ENCODE measurements at places on chromosomes 11 and 22.

DNA sequence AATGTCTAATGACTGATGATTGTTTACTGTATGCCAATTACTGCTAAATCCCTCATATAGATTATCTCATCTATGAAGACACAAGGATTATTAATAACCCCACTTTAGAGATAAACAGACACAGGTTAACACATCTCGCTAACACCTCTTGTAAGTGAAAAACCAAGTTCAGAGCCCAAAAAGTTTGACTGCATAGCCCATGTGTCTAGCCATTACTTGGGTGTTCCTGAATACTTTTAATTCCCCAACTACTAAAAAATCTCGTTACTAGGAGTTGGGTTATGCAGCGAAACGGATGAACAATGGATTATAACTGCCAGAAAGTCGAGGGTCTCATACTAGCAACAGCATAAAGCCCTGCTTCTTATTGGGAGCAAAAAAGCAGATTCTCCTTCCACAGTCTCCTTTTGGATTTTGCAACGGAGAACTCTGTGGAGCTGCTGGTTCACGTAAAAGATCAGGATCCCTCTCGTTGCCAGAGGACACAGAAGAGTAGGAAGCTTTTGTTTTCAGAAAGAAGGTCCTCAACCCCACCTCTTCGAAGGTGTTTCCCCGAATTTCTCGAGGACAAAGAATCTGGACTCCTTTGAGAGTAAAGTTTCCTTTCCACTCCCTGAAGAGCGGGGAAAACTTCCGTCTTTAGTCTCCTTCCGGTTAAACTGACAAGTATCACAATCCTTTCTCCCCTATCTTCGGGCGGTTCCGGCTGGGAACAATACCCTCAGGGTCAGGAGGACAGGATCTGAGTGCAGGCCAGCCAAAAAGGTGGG, 979 bp downstream of the ZBED5 start:
- no peak for DNase-seq

DNA sequence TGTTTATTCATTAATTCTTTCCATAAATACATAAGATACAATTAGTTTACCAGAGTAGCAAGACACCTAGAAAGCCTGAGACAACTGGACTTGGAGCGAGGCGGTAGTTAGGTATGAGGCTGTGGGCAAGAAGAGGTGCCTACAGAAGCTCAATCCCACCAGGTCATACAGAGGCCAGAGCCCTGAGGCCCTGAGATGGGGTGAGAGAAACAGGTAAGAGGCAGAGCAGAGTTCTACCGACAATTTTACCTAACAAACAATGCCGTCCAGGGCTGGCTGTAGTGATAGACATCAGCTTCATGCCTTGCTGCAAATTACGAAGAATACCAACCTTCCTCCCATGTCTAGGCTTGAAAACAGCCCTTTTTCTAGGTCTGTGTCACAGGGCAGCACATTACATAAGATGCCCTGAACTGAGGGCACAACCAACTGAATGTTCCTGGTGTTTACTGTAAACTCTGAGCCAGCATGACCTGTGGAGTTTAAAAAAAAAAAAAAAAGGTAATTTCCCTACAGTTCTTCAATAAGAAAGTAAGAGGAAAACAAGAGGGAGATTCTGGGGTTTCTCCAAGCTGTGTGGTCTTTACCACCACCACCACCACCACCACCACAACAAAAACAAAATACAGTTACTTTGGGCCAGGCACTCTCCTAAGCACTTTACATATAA, 105.8 kb downstream of the GAB2 start:
- DNase-seq: peak; percentile 24

DNA sequence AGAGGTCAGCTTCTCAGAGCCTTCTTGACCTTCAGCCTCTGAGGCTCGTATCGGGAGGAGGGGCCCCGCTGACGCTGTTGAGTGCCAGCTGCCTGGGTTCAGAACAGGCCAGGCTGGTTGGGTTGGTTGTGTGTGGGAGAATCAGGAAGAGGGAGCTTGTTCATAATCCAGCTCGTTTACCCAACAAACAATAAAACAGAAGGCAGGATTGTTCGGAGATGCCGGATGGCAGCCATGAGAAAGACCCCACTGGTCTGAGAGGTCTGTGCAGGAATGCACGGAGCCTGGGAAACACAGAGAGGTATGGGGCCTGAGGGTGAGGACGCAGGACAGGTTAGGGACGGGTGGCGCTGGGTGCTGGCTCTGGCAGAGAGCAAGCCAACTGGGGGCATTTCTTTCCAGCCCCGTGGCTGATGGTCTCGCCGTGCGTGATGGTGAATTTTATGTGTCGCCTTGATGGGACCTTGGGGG, 31.6 kb upstream of the SHANK2 start:
- no peak for DNase-seq

DNA sequence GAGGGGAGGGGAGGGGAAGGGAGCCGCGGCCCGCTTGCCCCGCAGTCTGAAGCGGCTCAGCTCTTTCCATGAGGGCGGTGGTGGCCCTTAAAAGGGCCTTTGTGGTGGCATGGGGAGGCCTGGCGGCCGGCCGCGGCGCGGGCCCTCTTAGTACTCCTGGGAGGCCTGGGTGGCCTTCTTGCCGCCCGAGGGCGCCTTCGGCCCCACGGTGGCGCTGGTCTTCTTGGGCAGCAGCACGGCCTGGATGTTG, 6.9 kb downstream of the DPAGT1 start:
- no peak for DNase-seq

DNA sequence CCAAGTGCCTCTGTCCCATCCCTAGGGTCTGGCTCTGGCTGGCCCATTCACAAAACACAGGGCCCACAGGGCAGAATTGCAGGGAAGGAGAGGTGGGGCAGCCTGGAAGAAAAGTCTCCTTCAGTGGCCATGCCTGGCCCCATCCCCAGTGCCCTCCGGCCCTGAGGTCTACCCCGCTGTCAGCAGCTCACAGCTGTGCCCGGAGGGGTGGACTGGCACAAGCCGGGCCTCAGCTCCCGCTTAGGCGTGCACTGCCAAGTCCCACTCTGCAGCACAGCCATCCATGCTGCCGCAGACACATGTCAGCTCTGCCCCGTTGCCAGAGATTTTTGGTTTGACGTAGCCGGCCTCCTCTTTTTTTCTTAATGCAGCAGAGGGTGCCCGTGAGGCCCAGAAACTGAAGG, 3.9 kb upstream of the SCN2B start:
- DNase-seq: peak; percentile 75

DNA sequence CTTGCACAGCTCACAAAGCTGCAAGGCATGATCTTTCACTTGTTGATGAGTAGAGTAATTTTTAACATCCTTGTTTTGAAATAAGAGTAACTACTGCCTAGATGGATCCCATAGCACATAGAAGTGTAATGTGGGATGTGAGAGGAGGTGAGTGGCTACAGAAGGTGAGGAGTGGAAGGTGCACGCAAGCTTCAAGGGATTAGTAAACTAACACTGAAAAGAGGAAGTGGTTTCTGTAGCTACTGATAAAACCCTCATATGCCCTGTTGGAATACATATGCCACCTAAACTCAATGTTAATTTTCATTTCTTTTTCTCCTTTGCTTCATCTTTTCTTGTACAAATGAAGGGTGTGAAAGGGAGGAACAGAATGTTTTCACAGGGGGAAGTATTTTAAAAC, 22.0 kb upstream of the CTSC start:
- no peak for DNase-seq

GRCh38 chr11:89540826-89541225, 49.7 kb upstream of the NOX4 start:
- DNase-seq: no peak

DNA sequence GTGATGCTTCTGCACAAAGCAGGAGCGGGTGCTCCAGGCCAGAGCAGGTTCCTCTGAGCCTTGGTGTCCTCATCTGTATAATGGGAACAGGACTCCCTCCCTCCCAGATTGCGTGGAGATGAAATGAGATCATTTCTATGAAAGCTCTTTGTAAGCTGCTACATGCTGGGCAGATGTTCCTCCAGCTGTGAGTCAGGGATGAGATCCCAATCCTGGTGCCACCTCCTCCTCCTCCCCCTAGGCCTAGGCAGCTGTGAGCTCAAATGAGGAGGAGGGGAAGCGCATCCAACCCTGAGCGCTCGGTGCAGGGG, 7.0 kb upstream of the CABP2 start:
- no peak for DNase-seq

GRCh38 chr22:34334893-34335292, 414.6 kb upstream of the LARGE1 start:
- no peak for DNase-seq
